ENCODE measurements at places on chromosomes 6 and 20.

DNA sequence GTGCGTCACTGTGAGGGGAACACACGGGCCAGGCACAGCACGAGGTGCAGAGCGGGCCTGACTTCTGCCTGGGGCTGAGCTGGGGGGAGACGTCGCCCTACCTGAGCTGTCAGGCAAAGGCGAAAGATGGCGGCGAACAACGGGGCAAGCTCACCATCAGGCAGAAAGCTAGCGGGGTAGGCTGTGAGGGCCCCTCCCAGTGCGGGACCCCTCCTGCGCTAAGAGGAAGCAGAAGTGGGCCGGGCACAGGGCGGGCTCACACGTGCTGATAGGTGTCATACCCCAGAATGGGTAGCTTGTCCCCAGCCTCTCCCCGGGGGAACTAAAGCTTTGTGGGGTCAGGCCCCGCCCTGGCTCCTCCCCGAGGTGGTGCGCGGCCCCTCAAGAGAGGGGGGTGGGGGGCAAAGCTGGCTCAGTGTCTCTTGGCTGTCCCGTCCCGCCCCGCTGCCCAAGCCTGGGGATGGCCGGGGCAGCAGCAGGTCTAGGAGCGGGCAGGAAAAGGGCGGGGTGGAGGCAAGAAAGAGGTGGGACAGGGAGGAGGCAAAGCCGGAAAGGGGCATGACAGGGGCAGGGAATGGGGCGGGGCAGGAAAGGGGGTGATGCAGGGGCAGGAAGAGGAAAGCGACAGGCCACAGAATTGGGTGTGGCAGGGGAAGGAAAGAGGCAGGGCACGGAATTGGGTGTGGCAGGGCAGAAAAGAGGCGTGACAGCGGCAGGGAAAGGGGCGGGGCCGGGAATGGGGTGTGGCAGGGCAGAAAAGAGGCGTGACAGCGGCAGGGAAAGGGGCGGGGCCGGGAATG, 14.7 kb downstream of the UCKL1 start:
- DNase-seq: no peak

DNA sequence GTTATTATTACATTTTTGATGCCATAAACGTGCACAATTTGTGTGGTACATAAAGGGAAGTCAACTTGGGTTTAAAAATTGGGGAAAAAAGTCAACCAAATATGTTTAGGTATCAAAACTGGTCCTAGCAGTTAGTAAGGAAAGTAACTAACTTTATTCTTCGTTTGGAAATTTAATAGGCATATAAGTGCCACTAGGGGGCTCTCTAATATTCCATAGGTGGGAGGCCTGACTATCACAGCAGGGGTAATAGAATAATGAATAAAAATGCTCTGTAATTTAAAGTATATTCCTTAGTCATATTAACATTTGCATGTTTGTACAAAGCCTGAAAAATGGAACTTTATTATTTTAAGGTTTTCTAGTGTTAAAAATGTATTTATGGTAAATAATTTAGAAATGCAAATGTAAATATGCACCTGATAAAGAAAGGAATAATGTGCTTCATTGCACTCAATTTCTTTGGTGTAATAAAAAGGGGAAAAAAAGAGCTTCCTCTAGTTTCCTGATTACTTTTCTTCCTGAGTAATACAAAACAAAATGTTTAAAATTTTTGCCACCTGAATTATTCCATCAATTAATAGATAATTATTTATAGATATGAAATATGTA, 125.7 kb upstream of the HDAC2 start:
- DNase-seq: no peak

DNA sequence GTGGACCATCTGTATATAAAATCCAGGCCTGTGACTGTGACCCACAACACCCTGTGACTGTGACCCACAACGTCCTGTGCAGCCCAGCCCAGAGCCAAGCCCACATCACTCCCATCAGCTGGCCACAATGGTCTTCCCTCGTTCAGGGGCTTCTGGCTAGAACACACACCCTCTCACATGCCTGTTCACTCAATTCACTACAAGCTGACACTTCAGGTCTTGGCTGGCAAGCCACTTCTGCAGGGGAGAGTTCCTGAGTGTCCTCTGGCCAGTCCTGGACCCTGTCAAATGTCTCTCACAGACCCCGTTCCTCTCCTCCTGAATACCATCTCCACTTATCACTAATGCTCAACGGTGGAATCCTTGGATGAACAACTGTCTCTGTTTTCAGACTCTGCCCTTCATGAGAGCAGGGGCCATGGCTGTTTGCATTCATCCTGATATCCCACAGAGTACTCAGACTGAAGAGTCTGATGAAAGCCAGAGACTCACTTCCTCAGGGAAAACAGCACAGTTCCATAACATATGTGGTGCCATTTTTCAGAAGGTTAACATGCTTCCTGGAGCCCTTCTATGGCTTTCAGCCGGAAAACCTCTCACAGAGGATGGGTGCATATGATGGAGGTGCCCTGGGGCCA, 56.0 kb downstream of the MYH7B start:
- no peak for DNase-seq

DNA sequence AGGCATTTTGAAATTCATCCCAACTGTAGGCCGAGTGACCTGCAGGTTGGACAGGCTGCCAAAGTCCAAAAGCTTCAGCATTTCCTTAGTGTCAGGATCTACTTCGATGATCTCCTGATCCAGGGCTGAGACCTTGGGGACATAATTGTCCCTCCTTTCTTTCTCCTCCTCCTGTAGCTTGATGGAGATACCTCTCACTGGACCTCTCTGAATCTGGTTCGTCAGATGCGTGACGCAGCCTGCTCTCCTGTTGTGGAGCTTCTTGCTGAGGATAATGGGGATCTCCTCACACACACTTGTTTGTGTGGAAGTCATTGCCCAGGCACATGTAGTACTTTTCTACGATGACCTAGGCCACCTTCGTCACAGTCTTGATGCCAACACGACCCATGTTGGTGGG, 1.5 kb upstream of the MAS1L start:
- DNase-seq: no peak

- peak; percentile 39 for DNase-seq
Measured at GRCh38 chr6:28940294-28940857, 16.6 kb upstream of the TRIM27 start.

GRCh38 chr20:38680500-38681306, 43.6 kb upstream of the SLC32A1 start:
- DNase-seq: no peak

- DNase-seq: no peak
Measured at GRCh38 chr6:52215787-52216186, 28.5 kb downstream of the IL17F start.

DNA sequence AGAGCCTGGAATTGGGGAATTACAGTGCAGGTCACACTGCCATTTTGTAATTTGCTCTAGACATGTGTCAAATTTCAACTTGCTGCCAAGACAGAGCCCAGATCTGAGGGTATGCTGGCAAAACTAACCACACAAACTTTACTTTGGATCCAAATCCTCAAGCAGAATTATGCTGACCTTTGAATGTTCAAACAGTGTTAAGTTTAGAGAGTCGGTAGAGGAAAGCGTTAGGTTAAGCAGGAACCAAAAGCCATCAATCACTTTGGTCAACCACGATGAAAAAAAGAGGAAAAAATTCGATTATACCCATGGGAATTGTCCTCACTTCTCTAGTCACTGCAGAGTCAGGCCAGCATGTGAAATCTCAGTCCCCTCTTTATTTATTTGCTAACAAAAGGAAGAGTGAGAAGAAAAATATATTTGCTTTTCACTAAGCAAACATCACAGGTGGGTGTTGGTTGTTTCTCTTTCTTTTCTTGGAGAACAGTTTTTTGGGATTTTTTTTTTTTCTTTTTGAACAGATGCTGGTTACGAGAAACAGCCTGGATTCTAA, 105.1 kb upstream of the ADGRF1 start:
- no peak for DNase-seq
